ENCODE measurements at places on chromosomes 1 and 21. TPM values are rescaled to one million over a fixed set of nuclear protein-coding genes. Genes with fewer than 3 reads are reported as not detected.

TLCD4 gene
- polyA plus RNA-seq = 12.7 TPM

LCE1A gene
- not detected for polyA plus RNA-seq

WLS gene
- polyA plus RNA-seq = 73.4 TPM

KCNJ10 gene
- 0.71 TPM for polyA plus RNA-seq

ALPL gene
- 3.0 TPM for polyA plus RNA-seq

LCE1E gene
- polyA plus RNA-seq = not detected

SETDB1 gene
- polyA plus RNA-seq = 38.6 TPM

C1QC gene
- polyA plus RNA-seq = 23.9 TPM

AIRE gene
- polyA plus RNA-seq = not detected

AGO4 gene
- 13.2 TPM for polyA plus RNA-seq

C1QA gene
- 22.2 TPM for polyA plus RNA-seq

ATP6V1G3 gene
- polyA plus RNA-seq = not detected

GNG12 gene
- 34.5 TPM for polyA plus RNA-seq

GJA8 gene
- polyA plus RNA-seq = not detected

APOBEC4 gene
- not detected for polyA plus RNA-seq
